Activated naive CD8-positive, alpha-beta T cell treated with anti-CD3 and anti-CD28 coated beads for 36 hours (primary cell): ENCODE measurements at places on chromosomes 4 and X. TPM values are rescaled to one million over a fixed set of nuclear protein-coding genes. Genes with fewer than 3 reads are reported as not detected.

DNA sequence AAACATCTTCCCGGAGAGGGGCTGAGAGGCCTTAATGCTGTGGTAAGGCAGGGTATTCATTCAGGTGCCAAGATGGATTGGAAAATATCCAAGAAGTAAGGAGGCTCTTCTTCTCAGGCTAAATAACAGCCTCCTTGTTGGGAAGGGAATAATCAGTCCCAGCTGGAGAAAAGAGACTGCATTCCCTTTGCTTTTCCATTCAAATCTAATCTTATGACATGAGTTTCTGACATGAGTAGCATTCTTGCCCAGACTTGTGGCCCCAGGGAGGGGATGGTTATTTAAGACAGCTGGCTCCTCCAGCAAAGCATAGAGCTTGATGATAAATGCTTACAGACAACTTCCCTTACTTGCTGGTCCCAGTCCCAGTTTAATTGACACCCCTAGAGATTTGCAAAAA is 98.3 kb downstream of the DCLK2 start:
- DNase-seq = no peak

The FUNDC1 gene
- 15.3 TPM for total RNA-seq

The SRPX2 gene
- total RNA-seq = not detected

The ALPK1 gene
- total RNA-seq = 14.0 TPM

DNA sequence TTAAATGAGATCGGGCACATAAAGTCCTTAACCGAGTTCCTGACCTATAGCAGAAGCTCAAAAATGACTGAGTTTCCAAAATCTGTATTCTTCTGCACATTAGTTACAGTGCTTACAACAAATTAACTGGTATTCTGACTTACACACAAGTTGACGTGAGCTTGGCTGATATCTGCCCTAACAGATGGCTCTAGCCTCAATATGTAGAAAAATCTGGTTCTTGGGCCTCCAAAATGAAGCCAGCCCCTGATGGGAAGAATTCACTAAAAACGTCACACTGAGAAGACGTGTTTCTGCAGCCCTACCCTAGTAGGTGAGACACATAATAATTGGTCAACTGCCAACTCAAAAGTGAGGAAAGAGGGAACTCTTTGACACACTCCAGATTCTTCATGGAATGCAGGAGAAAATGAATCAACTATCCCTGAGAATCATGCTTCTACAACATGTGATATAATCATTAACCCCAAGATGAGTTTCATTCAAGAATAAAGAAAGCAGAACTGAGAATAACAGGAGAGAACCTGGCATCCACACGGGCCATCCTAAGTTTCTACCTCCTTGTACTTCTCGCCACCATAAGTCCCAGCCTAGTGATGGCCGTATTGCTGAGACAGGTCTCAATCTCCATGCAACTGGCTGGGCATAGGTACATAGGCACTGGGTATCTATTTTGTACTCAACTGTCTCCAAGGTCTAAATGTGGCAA is 8.2 kb downstream of the STX18 start:
- no peak for DNase-seq

DNA sequence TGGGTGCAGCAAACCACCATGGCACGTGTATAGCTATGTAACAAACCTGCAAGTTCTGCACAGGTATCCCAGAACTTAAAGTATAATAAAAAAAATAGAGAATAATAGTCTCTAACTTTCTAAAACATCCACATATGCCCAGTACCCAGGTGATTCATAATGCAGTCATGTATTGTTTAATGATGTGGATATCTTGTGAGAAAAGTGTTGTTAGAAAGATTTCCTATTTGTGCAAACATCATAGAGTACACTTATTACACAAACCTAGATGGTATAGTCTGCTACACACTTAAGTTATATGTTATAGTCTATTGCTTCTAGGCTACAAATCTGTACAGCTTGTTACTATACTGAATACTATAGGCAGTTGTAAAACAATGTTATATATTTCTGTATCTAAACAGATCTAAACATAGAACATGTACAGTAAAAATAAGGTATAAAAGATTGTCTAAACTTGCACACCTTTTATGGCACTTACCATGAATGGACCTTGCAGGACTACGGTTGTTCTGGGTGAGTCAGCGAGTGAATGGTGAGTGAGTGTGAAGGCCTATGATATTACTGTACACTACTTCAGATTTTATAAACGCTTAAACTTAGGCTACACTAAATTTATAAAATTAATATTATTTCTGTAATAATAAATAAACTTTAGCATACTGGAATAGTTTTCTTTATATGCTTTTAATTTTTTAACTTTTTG is 232.2 kb upstream of the SLIT2 start:
- DNase-seq = no peak

GRCh38 chrX:11533199-11533651 is 132.5 kb downstream of the ARHGAP6 start:
- no peak for DNase-seq

GRCh38 chr4:48909697-48910096 is 3.1 kb upstream of the OCIAD2 start:
- DNase-seq = peak; percentile 68

- DNase-seq = no peak
Measured at GRCh38 chr4:126701756-126702155, 931.0 kb upstream of the INTU start.

GRCh38 chrX:116409219-116409618 is 27.2 kb upstream of the SLC6A14 start:
- DNase-seq = no peak

DNA sequence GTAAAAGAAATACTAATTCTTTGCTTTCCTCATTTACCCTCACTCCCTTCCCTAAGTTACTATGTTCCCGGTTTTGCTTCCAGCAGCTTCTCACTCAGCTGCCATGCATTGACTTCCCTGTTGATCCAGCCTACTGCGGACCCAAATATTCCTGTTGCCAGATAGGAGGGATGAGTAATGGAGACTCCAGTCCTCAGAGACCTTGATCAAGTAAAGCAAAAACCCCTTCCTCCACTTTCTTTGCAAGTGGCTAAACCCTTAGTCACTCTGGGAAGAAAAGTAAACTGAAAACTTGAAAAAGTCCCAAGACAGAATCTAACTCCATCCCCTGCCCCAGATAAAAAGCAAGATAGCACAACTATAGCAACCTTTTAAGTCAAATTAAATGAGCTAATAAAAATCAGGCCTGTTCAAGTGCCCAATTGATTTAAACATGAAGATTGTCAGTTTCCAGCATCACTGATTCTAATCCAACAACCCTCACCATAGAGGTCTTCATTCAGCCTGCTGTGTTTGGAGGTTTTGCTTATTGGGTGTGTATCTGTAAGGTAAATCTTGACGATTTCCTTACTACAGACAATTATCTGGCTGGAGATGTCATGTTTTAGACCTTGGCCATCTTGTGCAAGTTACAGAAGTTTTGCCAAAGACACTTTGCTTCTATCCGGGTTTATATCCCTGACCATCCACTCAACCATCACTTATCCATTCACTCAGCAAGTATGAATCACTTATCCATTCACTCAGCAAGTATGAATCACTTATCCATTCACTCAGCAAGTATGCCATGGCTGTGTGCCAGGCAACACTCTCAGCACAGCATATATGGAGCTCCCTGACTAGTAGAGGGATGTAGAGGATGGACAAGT is 17.6 kb downstream of the FGFBP1 start:
- no peak for DNase-seq

The SYP gene
- 4.6 TPM for total RNA-seq
